ENCODE measurements at places on chromosomes 16 and 17. TPM values are rescaled to one million over a fixed set of nuclear protein-coding genes. Genes with fewer than 3 reads are reported as not detected.

GRCh38 chr16:57066625-57067024 lies 25.8 kb upstream of the CPNE2 start:
- no peak for DNase-seq

GRCh38 chr16:69727916-69728270 lies 1.5 kb upstream of the NQO1 start:
- DNase-seq, result peak; percentile 56

DNA sequence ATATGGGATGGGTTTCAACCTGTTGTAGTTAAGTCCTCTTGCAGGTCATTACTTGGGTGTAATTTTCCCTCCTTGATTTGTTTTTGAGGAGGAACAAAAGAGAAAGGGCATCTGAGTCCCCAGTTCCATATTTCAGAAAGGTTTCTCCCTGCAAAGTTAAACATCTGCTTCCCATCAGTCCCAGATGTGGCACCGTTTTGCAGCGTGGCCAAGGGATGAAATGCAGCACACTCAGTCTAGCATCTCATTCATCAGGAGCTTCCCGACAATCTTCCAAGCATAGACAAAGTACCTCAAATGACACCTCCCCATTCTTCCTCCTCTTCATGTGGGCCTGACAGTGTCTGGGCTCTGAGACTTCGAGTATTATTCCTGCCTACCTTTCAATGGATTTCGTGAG lies 363.7 kb upstream of the SOX9 start:
- DNase-seq, result no peak

- DNase-seq, result no peak
These were observed 163.6 kb upstream of the C17orf78 start for GRCh38 chr17:37212179-37212578.

- DNase-seq, result peak; percentile 18
These were observed 478.4 kb upstream of the GOT2 start for GRCh38 chr16:59212492-59213024.

DNA sequence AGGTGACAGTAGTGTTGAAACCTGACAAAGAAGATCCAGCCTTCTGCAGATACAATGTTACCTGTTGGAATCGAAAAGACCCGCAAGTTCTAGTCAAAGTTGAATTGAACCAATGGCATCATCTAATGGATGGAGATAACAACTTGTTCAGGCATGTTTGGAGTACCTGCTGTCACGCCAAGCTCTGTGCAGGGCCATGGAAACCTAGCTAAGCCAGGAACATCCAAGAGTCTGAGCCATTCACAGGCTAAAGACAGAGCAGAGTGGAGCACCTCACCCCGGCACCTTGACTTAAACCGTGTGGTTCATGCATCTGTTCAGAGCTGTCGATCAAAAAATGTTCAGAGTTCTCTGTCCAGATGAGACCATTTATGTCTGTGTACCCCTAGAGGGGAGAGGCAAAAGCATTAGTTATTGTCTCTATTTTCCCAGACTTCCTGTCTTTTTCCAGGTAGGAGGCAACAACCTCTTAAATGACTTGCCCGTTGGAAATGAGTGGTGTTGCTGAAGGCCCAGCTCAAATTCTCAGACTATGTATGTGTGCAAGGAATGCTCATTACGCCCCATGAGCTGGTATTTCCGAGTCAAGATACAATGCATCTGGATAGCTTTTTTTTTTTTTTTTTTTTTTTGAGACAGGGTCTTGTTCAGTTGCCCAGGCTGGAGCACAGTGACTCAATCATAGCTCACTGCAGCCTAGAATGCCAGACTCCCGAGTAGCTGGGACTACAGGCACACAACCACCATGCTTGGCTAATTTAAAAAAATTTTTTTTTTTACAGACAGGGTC lies 44.9 kb upstream of the XYLT1 start:
- DNase-seq, result peak; percentile 91

GRCh38 chr17:14452856-14453255 lies 152.0 kb downstream of the HS3ST3B1 start:
- no peak for DNase-seq

DNA sequence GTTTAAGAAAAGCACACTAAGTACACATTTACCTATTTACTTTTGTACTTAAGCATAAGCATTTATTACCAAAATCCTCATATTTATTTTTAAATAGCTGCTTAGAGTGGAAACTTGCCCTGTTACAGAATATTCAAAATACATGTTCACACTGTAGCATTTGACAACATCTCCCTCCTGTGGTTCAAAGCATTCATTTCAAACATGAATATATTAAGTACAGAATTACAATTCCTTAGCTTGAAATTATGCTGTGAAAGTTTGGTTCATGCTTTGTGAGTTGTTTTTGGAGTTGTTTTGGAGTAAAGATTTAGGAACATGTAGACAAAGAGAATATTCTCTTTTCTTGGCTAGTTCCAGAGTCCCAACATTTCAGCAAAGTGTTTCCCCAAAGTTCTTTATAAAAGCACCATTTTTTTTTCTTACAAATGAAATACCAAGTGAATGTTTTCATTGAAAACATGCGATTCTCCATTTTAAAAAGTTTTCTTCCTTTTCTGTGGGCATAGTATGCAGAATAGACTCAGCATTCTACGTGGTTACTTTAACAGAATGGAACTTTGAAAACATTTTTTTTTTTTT lies 33.2 kb downstream of the TUBD1 start:
- DNase-seq, result peak; percentile 59

DNA sequence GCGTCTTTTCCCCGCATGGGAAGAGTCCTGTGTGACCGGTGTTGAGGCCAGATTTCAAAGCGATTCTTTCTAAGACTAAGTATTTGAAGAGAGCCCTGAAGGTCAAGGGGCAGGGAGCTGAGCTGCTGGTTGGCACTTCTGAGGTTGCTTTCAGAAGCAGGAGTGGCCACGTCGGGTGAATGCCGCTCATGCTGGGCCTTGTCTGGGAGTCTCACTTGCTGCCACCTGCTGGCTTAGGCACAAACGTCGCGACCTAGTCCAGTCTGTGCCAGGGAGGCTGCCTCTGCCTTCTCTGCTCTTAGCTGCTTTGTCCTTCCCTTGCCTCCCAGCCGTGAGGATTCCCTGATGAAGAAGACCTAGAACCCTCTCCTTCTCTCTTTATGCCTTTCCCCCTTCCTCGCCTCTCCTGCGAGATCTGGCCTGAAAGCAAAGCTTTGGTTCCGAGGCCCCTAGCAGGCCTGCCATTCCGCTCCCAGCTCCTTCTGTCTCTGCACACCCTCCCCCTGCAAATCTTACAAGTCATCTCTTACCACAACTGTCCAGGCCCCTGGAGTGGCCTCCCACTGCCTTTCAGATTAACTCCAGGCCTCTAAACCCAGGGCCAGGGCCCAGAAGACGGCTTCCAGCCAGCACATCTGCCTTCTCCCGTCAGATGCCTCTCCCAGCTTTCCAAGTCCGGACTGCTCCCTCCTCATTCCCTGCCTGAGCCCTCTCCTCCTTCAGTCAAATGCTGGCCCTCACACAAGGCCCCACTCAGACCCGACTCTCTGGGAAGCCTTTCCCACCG lies 11.4 kb downstream of the CTNS start:
- DNase-seq, result peak; percentile 51

- DNase-seq, result no peak
These were observed 44.0 kb downstream of the GPRC5B start for GRCh38 chr16:19840524-19841110.

GRCh38 chr16:47627085-47627639 lies 166.0 kb downstream of the PHKB start:
- DNase-seq, result no peak

GRCh38 chr17:77074681-77075080 lies 66.1 kb upstream of the SEC14L1 start:
- no peak for DNase-seq

DNA sequence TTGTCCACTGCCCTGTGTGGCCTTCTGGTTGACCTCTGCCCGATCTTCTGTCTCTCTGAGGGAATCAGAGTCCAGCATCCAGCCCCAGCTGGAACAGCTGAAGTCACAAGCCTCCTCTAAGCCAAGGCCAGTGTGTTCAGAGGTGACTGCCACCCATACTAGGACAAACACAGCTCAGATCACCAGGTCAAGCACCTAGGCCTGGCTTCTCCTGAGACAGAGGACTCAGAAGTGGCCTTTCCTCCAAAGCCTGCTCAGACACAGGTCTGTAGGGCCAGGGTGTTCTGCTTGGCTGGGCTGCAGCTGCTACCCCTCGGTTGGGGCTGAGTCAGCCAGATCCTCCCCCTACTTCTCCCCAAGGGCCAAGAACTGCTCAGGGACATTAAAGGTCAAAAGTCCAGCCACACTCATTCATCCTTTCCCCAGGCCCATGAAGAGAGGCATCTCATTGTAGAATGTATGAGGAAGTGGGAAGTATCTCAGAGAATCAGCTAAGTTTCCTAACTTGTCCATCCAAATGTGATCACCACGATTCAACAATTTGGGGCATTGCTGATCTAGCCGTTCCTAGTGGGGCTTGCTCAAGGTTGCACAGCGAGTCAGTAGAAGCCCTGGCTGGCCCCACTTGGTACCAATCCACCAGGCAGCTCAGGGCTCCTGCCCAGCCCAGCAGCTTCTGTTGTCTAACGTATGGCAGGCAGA lies 7.6 kb downstream of the SLC46A1 start:
- DNase-seq, result peak; percentile 27

GRCh38 chr16:27822529-27822928 lies 241.0 kb downstream of the GSG1L start:
- DNase-seq, result no peak

- no peak for DNase-seq
These were observed 954.7 kb upstream of the RBFOX1 start for GRCh38 chr16:6377956-6378355.

GRCh38 chr16:84794186-84794585 lies 25.6 kb upstream of the CRISPLD2 start:
- DNase-seq, result no peak

DNA sequence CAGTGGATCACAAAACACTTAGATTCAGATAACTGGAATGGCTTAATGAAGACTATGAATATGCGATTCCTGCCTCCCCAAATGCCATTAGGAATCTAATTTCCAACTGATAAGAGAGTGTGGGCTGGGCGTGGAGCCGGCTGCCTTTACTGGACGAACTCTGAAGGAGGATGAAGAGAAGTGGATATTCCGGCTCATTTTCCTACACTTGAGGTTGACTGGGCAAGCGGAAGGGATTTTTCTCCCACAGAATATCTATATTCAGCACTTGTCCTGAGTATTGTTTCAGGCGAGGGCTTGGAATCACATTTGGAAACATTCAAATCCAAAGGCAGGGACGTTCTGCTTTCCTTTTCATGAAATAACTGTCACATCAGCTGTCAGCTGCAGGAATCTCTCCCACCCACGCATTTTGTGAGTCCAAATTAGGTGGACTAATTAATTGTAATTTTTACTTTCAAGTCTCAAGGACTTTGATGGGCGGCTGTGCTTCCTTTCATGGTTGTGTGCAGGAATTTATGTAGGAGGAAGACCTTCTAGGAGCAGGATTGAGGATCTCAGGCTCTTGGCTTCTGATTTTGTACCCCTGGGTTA lies 138.5 kb downstream of the PITPNC1 start:
- DNase-seq, result no peak

DOC2B gene
- total RNA-seq, result not detected

RNF222 gene
- not detected for total RNA-seq

GCGR gene
- total RNA-seq, result not detected

ZNF629 gene
- 23.0 TPM for total RNA-seq

P4HB gene
- total RNA-seq, result 1,513 TPM

CTRB2 gene
- total RNA-seq, result not detected

SGF29 gene
- 16.7 TPM for total RNA-seq

P2RX5 gene
- 1.8 TPM for total RNA-seq

HCRT gene
- total RNA-seq, result not detected

PRRT2 gene
- total RNA-seq, result 0.94 TPM

SSH2 gene
- 16.7 TPM for total RNA-seq

Data from M059J (cell line).